CD4-positive, alpha-beta T cell treated with Interleukin-6 at 100 ng/mL for 8 hours (primary cell): ENCODE measurements at places on chromosomes 7 and 10.

DNA sequence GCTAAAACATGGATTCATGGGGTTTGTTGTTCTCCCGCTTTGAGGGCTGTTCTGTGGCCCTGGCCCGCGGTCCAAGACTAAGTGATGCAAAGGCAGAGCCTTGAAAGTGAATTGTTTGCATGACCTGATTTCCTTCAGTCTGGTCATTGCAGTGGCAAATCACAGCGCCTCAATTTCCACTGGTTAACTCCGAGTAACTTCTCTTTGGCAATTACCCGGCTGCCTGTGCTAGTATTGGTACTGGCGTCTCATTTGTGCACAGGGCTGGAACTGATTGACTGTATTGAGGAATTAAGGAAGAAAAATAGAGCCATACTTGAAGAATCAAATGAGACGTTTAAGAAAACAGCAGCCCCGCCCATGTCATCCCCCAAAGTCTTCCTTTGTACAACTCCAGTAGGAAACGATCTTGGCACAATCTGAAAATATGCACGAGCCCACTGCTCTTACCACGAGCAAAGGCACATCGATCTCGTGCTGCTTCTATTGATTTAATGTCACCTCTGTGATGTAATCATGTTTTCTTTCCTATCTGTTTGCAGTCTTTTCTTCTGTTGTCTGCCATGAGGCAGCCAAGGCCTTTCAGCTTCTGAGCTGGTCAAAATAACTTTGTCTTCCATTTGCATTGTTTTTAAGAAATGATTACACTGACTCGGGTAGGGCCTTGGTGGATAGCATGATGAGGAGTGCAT, 60.6 kb upstream of the SHH start:
- DNase-seq, result no peak

DNA sequence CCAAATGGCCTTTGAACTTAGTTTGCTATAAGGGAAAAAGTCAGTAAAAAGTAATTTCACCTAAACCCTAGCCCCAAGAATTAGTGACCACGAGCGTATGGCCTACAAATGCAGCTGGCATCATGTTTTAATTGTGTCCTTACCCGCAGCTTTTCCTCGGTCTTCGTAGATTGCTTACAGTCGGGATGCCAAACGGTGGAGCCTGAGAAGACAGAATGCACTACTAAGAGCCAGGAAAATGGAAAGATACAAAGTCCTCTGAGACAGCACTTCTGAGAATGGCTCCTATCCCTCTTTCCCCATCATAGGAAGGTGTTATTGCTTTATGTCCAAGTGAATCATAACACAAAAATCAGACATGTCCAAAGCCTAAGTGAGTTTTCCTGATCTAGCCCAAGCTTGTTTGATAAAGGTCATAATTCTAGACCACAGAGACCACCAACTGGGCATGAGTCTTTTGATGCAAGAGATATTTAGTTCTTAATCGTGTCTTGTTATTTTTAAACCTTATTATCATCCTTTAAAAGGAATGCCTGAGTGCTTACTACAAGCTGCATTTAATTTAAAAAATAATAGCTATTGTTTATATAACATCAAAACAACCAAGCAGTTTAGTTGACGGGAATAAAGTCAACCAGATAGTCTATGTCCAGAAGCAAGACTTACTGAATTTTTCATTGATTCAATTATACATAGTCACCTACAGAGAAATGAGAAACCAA, 83.7 kb upstream of the AFAP1L2 start:
- DNase-seq, result no peak

- DNase-seq, result no peak
Measured at GRCh38 chr7:38748056-38748610, 117.0 kb upstream of the AMPH start.

DNA sequence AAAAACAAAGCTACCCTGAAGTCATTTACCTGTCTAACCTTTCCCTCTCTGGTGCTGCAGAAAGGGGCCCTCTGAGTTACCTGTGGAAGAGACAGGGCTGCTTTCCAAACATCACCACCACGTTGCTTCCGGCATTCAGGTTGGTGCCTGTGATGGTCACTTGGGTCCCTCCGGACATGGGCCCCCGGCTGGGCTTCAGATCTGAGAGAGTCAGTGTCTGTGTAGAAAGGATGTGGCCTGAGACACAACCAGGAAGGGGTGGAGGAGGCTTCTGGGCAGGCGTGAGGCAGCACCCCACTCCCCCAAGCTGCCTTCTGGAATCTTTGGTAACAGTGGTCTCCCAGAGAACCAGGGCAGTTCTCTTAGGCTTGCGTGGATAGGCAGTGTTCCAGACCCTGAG, 388.9 kb downstream of the PLXNA4 start:
- DNase-seq, result no peak

DNA sequence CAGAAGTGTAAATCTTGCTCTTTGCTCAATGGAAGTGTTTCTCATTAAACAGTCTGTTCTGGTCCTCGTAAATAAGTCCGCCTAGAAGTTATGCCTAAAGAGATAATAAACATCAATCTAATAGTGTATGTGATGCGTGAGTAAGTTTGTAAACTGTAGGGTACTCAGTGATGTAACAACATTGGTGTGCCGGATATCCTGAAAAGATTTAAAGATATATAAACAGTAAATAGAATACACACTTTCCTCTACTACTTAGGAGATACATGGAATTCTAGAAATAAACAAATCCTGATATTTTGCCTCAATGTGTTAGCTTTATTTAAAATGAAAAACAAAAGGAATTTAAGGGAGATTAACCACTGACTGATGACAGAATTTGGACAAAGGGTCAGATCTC, 123.5 kb downstream of the AHR start:
- no peak for DNase-seq

- no peak for DNase-seq
Measured at GRCh38 chr10:130987401-130987800, 324.1 kb downstream of the TCERG1L start.

- DNase-seq, result peak; percentile 29
Measured at GRCh38 chr10:72291019-72291532, 17.4 kb downstream of the DDIT4 start.

DNA sequence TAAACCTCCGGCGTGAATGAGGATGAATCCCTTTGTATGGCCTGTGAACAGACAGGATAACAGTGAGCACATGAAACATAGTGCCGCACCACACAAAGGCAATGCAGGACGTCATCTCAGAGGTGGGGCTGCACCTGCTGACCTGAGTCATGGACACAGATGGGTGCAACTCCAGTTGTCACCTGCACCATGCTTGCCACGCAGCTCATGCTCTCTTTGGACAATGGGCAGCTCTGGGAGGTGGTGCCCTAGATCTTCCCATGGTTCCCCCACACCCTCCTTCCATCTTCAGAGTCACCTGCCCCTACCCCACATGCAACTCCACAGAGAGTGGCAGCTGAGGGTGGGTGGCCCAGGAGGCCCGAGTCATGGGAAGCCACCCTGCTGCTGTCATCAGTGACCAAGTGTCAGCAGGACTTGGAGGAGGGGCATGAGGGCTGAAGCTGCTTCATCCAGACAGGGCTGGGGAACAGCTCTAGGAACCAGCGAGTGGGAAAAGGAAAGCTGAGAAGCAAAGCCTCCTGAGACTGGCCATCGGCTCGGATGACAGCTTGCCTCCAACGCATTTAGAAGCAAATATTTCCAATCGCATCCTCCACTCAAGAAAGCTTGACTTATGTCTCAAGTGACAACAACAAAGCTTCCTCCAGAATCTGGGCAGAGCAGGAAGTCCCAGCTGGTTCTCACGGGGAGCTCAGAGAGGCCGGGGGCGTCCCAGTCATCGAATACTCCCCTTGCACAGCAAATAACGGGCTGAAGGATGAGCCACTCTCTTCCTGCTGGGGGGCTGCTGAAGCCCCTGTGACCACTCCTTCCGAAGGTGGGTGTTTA, 27.1 kb downstream of the VIPR2 start:
- no peak for DNase-seq

DNA sequence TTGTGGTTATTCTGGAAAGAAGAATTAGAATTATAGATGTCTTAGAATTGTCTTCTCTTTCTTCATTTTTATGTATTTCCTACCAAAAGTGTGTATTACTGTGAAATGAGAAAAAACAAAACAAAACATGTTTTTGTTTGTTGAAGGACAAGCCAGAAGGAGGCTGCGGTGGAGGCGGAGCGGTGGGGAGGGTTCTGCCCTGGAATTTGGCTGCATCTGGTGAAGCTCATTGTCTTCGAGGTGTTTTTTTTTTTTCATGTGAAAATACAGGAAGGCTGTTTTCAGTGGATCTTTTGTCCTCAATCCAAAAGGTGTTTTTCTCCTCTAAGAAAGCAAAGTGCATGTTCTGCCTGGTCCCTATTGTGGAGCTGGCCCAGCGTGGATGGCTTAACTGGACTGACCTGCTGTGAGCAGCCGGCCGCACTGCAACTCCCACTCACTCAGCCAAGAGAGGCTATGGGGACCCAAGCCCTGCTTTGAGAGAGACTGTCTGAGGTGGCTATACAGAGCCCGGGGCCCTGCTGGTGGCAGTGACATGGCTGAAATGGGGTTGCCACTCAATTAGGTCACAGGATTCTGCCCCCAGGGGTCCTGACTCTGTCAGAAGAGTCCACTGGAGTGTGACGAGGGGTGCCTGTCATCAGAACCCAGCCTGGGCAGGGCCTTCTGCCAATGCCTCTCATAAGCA, 184.9 kb upstream of the MKI67 start:
- DNase-seq, result no peak

GRCh38 chr10:1579671-1580070, 157.7 kb downstream of the ADARB2 start:
- DNase-seq, result no peak

DNA sequence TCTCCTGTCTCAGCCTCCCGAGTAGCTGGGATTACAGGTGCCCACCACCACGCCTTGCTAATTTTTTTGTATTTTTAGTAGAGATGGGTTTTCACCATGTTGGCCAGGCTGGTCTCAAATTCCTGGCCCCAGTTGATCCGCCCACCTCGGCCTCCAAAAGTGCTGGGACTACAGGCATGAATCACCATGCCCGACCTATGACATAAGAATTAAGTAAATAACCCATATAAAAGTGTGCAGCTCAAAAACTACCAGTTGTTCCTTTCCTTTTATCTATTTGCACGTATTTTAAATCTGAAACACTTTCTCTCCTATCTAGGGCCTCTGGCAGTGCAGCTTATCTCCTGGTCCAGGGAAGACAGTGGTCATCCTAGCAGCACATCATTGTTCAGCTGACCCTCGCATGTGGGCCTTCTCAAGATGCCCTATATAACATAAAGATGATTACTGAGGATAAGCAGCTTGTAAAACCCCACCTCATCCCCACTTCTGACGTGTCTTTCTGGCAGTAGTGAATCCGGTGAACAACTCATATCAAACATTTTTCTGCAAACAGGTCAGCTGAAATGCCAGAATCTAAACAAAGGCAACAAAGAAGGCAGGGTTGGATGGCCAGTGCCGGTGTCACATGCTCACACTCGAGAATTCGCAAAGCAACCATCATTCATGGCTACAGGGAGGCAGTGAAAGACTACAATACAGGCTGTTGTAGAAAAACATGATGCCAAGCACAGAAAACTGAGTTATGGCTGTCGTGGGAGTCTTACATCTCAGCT, 36.0 kb upstream of the KCNIP2 start:
- no peak for DNase-seq

DNA sequence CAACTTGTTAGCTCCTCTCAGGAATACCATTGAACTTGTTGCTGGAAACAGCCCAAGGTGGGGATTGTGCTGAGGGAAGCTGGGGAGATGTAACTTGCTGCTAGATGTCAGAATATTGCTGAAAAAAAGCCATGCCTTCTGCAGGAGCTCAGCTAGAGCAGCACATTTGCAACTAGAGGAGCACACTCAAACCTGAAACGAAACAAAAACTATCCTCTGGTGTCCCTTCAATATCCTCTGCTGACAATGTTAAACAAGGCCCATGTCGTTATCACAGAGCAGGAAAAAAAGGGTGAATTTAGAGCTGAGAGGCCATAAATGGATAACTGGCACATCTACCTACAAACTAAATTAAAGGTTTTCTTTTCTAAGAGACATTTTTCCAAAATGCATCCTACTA, 53.7 kb upstream of the MACC1 start:
- no peak for DNase-seq

GRCh38 chr7:101924171-101924570, 106.7 kb downstream of the CUX1 start:
- DNase-seq, result no peak

GRCh38 chr10:26486990-26487850, 49.1 kb downstream of the APBB1IP start:
- DNase-seq, result peak; percentile 66

DNA sequence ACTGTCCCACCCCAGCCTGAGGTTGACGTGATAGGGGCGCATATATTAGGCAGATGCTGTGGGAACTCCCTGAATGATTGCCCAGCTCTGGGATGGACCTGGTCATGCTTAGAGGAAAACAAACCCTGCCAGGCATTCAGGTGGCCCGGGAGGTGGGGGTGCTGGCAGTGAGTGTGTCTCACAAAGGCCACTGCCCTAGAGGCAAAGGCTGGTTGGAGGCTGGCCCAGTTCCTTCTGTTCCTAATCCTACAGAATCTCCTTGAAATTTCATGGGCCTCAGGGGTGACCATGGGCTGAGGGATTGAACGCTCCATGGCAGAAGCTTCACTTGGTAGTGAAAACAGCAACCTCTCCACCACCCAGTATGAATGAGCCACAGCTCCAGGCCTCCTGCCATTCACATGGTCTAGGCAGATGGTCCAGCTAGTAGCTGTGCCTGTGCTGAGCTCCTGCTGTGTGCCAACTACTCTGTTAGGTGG, 25.6 kb downstream of the ADRA2A start:
- DNase-seq, result no peak

DNA sequence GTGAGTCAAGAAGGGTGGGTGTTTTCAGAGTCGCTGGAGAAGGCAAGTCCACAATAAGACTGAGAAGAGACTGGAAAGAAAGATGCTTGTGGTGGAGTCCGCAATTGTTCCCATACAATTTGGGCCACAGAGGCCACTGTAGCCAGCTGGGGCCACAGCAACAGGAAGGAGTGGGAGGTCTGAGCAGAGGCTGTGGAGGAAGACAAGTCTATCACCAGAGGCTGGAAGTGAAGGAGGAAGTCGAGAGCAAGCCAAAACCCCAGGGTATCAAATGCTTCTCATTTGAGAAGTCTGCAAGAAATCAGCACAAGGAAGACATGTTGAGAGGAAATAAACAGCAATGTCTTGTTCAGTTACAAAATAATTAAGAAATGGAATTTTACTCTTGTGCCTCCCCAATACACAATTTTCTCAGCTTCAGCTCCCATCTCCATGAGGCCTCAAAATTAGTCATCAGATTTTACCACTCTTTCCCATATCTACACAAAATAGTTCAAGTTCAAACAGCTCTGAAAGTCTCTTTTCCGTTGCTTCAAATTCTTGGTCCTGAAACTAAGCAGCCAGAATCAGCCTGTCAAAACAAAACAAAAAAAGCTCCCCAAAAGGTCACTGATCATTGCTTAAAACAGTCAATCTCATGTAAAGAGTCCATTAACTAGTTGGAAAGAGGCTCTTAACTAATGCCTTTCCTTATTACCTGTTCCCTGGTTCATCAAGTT, 31.6 kb downstream of the SLC16A12 start:
- DNase-seq, result no peak

- no peak for DNase-seq
Measured at GRCh38 chr10:110657973-110658691, 14.0 kb downstream of the RBM20 start.

GRCh38 chr10:124648131-124648475, 96.1 kb downstream of the FAM53B start:
- DNase-seq, result no peak
